Caki2 (cell line): ENCODE measurements at places on chromosomes 7 and 10.

- DNase-seq: no peak
Measured at GRCh38 chr7:16933296-16934279, 51.8 kb upstream of the AGR3 start.

DNA sequence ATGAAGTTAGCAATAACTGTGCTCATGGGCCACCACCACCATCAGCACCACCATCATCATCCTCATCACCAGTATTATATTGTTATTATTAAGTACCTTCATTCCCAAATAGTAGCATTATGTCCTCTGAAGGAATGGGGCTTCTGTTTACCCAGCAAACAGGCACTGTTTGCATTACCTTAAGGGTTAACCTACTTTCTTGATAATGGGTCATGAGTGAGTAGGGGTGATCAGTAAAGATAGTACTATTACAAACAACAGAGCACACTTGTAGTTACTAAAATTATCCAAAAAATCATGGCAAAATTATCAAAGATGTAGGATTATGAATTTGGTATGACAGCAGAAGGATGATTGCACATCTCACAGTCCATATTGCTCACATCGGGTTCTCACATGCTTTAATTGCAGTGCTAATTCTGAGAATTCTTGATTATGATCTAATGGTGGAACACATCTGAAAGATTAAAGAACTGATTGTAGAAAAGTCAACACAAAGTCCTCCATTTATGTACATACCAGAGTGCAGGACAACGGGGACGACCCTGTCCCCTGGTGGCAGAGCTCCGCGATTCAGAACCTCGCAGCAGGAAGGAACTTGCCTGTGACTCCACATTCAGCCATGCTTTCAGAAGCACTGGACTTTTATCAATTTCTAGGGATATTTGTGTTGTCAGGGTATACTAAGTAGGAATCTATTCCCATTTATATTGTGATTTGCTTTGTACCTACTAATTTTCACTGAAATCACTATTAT, 31.0 kb downstream of the PDE1C start:
- DNase-seq: no peak

GRCh38 chr10:126290232-126290631, 98.0 kb downstream of the ADAM12 start:
- no peak for DNase-seq

- DNase-seq: no peak
Measured at GRCh38 chr10:123579675-123580074, 86.5 kb upstream of the GPR26 start.

GRCh38 chr10:131059881-131060280, 251.6 kb downstream of the TCERG1L start:
- no peak for DNase-seq

- DNase-seq: peak; percentile 70
Measured at GRCh38 chr7:46908770-46909169, 673.1 kb downstream of the TNS3 start.

GRCh38 chr7:4659551-4660286, 22.4 kb upstream of the FOXK1 start:
- no peak for DNase-seq

DNA sequence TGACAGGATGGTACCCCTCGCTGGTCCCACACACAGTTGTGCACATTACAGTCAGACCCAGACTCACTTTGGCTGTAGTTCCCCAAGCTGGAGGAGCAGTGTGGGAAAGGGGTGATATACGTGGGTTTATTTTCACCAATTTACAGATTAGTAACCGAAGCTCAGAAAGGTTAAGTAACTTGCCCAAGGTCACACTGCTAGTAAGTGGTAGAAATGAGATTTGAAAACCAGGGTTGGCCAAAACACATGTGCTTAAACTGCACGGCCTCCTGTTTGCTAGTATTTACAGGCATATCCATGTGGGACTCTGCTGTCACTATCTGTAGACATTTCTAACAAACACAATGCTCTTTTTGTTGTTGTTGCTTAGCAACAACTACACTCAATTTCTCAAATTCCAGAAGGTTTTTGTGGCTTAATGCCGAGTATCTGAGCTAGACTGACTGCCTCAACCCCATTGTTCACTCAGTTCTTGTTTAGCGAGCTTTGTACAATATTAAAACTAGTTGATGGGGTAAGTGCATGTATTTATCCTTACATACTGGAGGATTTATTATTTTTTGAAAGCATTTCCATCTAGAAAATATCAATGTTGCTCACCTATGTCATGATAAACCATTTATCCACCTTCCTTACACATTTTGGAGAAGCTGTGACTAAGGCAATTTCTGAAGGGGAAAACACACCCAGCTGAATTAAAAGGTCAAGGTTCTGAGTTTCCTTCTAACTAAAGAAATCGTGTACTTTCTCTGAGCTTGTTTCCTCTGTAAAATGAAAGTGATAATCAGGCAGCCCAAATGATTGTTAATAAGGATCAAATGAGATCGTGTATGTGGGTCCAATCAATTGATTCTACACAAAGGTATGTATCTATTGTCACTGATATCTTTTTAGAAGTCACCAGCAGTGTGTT, 5.3 kb upstream of the TMEM139 start:
- DNase-seq: peak; percentile 13
